ENCODE measurements at places on chromosomes 5 and 9.

- DNase-seq, result no peak
Measured at GRCh38 chr9:34638138-34638445, 505 bp upstream of the SIGMAR1 start.

- no peak for DNase-seq
Measured at GRCh38 chr5:22649074-22649473, 204.1 kb downstream of the CDH12 start.

GRCh38 chr9:109950710-109951443, 170.9 kb downstream of the PALM2AKAP2 start:
- no peak for DNase-seq

- no peak for DNase-seq
Measured at GRCh38 chr5:150138551-150139265, 16.9 kb downstream of the PDGFRB start.

DNA sequence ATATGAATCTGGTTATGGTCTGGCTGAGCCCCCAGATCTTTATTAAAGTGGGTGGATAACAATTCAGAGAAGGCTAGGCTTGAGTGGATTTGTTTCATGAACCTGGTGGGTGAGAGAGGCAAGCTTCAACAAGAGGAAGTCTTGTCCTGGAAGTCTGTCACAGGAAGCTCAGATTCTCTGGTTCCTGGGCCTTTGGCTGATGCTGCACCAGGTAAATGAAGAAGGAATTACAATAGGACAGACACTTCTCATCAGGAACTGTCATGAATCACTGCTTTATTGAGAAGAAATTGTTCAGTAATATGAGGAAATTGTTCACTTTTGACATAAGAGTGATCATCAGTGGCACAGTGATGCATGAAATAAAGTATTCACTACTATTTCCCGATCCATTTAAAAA, 167.6 kb upstream of the ELL2 start:
- DNase-seq, result no peak

- DNase-seq, result no peak
Measured at GRCh38 chr5:41831155-41831554, 39.1 kb downstream of the OXCT1 start.

- DNase-seq, result peak; percentile 67
Measured at GRCh38 chr9:72554221-72554641, 32.8 kb downstream of the TMC1 start.

GRCh38 chr9:78115073-78115472, 83.5 kb upstream of the GNAQ start:
- no peak for DNase-seq

DNA sequence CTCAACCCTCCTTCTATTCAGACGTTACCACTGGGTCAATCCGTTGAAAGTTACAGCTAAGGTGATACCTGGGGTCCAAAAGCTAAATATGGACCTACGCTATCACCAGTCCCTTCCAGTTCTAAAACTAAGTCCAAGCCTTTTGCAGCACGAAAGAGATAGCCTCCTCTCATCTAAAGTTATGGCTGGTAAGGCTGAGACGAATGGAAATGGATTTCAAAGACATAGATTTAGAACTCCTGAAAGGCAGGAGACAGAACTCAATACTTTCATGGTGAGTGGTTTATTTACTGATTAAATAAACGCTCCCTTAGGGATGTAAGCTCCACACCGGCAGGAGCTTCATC, 751 bp upstream of the RIC1 start:
- DNase-seq, result no peak

DNA sequence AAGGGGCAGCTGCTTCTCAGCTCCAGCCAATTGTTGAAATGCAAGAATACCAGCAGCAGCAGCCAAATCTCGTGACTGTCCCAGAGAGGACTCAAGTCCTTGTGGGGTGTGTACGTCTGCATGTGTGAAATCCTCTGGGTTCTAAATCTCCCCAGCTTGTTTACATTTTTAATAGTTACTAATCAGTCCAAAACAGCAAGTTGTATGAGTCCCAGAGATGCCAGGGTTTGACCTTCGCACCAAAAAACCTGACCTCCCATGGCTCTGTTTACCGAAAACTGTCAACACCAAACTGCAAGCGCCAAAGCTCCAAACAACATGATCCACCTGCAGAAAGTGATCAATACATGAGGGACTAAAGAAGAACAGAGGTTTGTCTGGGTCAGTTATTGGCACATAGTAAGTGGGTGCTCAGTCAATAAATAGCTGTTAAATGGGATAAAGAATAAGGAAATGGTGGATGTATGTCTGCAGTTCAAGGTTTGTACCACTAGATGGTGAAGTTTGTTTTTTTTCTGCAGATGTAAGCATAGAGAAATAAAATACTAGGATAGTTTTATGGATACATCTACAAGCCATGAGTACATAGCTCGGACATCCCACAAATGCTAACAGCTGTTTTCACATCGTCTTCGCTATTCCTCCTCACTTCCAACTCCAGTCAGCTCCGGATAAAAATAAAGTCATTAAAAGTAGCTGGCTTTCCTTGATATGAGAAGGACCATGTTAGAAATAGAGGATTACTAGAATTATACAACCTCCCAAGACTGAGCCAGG, 85.3 kb upstream of the ADRB2 start:
- peak; percentile 65 for DNase-seq

GRCh38 chr9:22446950-22447617, 460 bp downstream of the DMRTA1 start:
- no peak for DNase-seq

- no peak for DNase-seq
Measured at GRCh38 chr5:148972396-148972795, 90.5 kb downstream of the SH3TC2 start.

DNA sequence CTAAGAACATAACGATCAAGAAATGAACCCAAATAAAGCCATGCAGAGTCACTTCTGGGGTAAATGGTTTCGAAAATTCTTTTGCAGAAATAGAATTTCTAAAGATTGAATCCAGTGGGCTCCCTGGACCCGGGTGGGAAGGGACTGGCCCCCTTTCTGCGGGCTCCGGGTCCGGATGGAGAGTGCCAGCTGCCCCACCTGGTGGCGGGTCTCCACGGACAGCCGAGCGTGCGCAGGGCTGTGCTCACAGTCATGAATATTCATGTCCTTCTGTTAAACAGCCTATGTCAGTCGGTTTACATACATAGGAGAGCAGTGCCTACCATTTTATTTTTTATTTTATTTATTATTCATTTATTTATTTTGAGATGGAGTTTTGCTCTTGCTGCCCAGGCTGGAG, 4.7 kb upstream of the PPP1R26 start:
- no peak for DNase-seq

- DNase-seq, result no peak
Measured at GRCh38 chr5:172502410-172502809, 48.1 kb upstream of the SH3PXD2B start.

DNA sequence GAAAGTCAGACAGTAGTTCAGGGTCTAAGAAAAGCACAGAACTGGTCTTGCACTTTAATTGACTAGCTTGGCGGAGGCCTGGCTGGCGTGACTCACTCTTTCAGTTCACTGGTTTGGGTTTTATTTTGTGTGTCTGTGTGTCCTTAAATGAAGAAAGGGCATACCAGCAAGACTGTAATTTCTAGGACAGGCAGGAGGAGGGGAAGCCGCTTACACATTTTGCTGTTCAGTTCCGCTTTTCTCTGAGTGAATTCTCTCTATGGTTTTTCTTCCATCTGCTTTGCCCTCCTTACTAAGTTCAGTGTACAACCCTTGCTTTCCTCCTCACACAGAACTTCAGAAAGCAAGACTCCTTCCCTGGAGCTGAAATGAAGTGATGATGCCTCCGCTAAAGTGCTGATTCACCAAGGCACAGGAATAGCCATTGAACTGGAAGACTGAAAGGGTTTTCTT, 150.8 kb downstream of the MEF2C start:
- DNase-seq, result no peak

DNA sequence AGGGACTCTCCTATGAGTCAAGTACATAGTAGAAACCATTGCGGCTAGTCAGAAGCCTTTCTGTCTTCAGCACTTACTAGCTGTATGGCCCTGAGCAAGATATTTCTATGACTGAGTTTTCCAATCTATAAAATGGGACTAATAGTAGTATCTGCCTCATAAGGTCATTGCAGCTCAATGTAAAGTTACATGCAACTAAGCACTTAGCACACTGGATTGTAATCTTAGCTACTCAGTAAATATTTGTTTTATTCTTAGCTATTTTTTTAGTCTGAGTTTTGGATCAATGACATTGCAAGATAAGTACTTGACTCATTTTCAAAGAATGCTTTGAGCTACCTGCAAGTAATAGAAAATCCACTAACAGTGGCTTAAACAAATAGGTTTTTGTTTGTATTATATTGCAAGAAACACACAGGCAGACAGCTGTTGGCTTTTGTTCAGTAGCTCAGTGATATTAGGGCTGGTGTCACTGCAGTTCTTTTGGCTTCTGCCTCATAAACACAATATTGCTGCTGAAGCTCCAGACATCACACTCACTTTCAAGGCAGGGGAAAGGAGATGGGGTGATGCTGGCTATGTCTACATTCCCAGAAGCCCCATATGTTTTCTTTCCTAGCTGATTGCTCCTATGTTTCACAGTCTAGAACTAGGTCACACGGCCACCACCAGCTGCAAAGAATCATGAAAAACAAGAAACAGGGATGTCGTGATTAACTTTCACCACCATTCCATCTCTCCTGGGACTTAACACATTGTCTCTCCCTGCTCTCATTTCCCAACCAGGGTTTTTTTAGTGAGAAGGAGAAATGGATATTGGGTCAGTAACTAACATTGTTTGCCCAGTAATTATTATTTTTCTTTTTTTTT, 26.9 kb upstream of the FAT2 start:
- peak; percentile 62 for DNase-seq

DNA sequence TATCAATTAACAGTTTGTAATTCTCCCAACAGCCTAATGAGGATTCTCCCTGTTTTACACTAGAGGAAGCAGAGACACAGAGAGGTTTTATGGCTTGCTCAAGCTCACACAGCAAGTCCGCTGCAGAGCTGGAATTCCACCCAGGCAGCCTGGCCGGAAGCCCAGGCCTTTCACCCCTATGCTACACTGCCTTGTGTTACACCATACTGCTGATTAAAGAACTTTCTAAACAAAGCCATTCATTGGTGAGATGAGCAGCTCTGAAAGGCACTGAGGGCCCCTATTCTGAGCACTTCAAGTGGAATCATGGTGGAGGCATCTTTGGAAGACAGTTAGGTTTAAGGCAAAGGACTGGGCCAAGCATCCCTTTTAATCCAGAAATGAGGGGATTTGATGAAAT, 14.7 kb upstream of the LARP1 start:
- no peak for DNase-seq

DNA sequence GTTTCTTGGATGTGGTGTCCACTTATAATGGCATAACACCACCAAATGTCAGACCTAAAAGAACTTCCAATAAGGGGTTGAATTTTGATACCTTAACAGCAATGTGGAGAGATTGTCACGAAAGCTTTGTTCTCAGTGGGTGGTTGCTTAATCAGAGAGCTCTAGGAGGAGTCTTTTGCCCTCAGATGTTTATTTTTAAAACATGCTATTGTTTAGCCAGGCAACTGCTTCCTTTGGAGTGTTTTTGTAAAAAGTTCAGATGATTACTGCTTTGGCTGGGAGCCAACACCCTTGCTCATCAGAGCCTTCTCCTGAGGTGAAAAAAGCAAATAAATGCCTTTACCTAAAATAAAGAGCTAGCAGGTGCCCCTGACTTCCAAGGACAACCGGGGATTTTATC, 65.0 kb downstream of the SLC1A1 start:
- no peak for DNase-seq

GRCh38 chr5:54307583-54307982, 2.8 kb downstream of the ARL15 start:
- no peak for DNase-seq

GRCh38 chr5:1666221-1666620, 133.4 kb downstream of the MRPL36 start:
- DNase-seq, result no peak

DNA sequence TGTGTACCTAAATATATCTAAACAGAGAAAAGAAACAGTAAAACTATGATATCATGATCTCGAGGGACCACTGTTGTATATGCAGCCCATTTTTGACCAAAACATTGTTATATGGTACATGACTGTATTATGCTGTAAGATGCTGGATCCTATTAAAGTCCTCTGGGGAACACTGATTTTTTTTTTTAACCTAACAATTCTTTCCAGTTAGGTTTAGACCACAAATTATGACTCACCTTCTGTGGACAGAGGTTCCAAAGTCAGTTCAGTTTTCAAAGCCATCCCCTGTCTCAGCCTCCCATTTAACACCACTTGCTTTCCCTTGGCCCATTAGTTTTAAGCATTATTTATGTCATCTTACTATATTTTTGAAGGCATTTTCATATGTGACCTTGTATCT, 27.1 kb downstream of the TRMO start:
- DNase-seq, result no peak

DNA sequence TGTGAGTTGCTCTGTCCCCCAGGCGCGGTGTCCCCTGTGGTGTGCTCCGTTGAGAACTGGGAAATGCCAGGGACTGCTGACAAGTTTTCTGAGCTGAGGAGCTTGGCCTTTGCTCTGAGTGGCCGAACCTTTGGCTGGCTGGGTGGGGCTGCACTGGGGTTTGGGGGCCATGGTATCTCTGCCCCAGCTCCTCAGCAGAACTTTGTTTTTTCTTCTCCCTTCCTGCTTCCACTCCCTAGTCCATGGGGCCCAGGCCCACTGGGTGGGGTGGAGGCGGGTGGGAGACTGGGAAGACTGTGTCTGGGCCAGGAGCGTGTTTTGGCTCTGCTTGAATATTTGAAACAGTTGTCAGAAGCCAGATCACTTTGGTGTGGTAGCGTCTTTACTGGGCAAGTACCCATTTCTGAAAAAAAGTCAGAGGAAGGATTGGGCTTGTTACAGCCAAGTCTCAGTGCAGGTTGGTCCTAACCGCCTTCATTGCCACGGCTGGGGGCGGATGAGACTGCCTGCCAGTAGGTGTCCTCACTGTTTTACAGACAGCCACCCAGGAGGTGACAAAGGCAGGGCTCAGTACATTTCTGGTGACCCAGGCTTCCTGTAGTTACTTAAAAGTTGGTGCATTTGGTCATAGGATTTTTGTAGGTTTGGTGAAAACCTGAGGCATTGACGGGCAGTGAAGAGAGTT, 92.7 kb downstream of the DAB2IP start:
- no peak for DNase-seq

DNA sequence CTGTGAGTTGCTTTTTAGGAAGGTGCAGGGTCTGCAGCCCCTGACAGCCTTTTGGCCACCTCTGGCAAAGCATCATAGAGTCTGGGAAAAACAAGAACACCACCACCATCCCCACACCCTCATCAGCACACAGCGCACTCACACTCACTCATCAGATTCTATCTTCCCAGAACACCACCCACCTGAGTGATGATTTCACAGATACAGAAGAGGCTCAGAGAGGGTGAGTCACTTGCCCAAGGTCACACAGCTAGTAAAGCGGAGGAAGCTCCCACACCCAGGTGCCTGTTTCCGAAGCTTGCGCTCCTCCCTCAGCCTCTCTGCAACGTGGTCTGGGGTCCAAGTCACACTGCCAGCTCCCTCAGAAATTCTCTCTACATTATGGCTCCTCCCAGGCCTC, 41.8 kb upstream of the HRH2 start:
- no peak for DNase-seq

GRCh38 chr9:36276781-36277181, 18.5 kb upstream of the GNE start:
- DNase-seq, result peak; percentile 27
